ENCODE measurements at places on chromosomes 3 and 15.

- no peak for DNase-seq
These were observed 154.9 kb downstream of the CDIN1 start for GRCh38 chr15:36734366-36734765.

DNA sequence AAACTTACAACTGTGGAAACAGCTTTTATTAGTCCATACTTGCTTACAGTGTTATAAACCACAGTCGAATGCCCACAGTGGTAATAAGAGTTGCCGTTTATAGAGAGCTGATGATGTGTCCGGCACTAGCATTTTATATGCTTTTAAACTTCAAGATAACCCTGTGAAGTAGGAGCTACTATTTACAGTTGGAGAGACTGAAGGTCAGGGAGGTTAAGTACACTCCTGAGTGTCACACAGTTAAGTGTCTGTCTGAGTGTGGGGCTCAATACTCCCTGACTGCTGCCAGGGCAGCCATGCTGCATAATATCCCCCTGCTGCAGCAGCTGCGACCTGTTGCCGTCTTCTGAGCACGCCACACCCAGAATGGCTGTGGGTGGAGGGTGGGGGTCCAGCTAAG, 89.9 kb upstream of the TNFAIP8L3 start:
- no peak for DNase-seq

GRCh38 chr15:65642594-65642993, 20.9 kb downstream of the SLC24A1 start:
- DNase-seq, result no peak

- no peak for DNase-seq
These were observed 116.4 kb upstream of the TOPAZ1 start for GRCh38 chr3:44125246-44125645.

GRCh38 chr3:186258968-186259367, 103.1 kb downstream of the DGKG start:
- no peak for DNase-seq

DNA sequence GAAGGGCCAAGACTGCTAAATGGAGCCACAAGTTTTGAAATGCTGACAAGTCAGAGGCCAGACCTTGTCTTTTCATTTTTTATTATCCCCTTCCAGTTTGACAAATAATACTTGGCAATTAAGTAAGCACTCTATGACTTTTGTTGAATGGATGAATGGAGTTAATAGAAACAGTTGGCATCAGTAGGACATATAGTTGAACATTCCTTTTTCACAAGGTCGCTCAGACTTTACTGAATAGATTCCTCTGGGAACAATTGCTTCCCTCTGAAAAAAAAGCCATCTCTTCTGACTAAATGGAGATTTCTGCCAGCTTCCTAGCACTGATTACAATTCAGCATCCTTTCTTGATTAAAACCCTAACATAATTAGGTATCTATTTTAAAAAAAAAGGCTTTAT, 53.2 kb downstream of the TRA2B start:
- no peak for DNase-seq

DNA sequence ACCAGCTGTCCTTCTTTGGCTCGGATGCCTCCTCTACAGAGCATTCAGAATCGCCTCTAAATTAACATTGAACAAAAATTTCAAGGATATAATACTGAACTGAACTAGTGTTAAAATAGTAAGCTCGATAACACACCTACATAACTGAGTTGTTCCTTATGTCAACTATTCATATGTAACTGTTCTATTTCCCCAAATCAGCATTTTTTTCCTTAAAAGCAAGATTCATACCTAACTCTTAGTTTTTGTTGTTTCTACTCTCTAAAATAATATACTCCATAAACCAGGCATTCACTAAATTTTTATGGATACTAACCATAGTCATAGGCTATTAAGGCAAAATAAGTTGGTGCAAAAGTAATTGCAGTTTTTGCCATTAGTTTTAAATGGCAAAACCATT, 32.7 kb upstream of the OSTN start:
- no peak for DNase-seq

DNA sequence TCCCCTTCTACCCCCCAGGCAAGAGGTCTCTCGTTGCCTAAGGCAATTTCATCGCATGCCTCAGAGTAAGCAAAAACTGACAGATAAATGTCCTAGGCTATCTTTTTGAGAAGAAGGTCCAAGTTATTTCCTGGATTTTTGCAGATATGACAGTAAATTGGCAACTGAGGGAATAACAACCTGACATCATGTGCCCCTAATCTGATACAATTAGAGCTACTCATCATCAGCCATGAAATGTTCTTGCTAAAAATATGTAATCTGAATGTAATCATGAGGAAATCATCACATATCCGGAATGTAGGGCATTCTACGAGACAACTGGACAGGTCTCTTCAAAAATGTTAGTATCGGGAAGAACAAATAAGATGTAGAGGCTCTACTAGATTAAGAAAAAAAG, 44.1 kb downstream of the TNIK start:
- DNase-seq, result no peak

- DNase-seq, result no peak
These were observed 44.0 kb downstream of the ANAPC13 start for GRCh38 chr3:134441821-134442220.

GRCh38 chr15:27328608-27329007, 357.6 kb downstream of the GABRG3 start:
- no peak for DNase-seq

DNA sequence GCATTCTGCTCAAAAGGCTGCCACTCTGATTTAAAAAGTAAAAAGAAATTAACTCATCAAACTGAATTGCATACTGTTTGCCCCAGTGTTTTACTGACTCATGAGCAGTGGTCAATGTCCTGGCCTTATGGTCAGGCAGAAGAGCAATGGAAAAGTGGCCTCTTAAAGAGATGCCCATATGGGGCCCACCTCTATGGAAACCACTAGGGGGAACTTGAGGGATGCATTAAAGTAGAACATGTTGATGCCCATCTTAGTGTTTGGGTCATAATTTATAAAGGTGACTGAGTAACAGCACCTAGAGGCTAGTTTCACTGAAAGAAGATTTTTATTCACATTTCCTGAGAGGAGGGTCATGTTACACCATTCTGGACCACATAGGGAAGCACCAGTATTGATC, 66.5 kb upstream of the RNU6-1 start:
- no peak for DNase-seq

DNA sequence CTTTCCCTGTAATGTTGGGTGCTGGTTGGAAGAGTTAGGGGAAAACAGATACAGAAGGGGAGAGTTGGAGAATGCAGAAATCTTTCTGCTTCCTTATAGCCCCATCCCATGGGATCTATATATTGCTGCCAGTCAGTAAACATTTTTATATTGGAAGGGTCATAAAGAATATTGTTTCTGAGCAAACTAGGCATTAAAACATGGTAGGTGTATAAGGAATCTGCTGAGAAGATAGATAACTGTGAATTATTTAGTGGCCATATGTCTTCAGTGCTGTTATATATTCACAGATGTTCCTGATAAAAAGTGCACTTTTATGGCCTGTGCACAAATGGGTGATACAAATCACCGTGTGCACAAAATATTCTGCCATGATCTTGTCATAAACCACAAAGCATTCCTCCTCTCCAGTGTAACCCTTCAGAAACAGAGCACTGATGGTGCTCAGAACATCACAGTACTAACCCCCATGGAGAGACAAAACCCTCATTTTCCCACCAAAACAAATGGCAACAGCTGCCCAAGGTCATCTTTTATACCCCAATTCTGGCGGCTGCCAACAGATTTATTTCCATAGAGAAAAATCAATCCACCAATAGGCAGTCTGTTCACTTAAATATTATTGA, 269.3 kb downstream of the SLC9A9 start:
- DNase-seq, result no peak

- no peak for DNase-seq
These were observed 9.7 kb upstream of the CHST2 start for GRCh38 chr3:143109861-143110260.

GRCh38 chr3:107958146-107958545, 132.7 kb downstream of the CD47 start:
- DNase-seq, result no peak

DNA sequence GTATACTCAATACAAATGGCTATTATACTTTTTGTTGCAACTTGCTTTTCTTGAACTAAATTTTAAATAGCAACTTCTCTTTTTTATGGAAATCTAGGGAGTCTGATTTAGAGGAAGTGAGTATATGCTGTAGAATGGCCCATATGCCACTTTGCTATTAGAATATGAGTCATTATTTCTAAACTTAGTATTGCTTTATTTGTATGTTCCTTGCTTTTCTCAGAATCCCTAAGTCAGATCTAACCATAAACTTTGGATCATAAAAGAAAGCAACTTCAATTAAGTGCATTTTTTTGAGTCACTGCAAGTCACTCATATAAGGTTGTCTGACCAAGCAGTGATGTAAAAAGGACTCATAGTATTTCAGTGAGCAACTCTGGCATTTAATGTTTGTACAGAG, 17.5 kb upstream of the SPTSSB start:
- DNase-seq, result no peak

DNA sequence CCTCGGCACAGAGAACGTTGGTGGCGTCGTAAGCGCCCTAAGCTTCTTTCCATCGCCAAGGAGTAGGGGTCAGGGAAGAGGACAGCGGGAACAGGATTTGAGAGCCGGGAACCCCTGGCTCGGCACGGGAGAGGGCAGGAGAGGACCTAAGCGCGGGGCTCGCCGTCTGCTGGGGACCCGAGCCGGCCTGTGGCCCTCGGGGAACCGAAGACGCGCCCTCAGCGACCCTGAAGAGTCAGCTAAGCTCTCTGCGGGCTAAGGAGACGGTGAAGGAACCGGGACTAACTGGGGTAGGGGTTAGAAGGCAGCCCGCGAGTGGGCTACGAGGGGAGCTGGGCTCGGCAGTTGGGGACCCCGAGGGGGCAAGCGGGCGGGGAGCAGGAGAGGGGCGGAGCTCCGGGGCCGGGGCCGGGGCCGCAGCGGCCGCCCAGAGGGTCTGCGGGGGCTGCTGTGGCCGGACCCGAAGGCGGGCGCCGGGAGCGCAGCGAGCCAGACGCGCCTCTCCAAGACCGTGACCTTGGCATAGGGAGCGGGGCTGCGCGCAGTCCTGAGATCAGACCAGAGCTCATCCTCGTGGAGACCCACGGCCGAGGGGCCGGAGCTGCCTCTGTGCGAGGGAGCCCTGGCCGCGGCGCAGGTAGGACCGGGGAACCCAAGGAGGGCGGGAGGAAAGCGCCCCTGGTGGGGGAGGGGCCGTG, 574 bp downstream of the CASR start:
- DNase-seq, result no peak

- no peak for DNase-seq
These were observed 14.7 kb downstream of the CCR1 start for GRCh38 chr3:46193436-46193835.

DNA sequence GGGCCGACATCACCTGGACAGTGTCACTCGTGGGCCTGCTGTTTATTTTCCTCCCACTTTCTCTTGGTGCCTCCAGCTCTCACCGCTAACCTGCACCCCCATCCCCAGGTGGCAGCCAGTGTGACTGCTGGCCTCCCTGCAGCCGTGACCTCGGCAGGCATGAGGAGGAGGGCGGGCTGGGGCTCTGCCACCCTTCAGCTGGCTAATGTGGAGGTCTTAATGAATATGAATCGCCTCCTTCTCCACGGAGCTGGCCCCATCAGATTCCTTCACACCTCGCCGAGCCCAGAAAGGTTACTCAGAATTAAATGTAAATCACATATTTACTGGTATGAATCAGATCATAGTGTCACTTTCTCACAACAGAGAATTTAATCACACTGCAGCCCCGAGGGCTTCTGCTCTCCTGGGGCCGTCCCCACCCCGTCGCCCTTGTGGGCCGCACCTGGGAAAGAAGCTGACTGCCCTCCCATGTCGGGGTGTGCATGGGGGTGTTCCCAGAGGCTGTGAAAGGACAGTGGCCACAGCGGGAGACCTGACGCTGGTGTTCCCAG, 171.1 kb upstream of the TLE3 start:
- DNase-seq, result no peak

- DNase-seq, result no peak
These were observed 82.2 kb upstream of the GOLGA8B start for GRCh38 chr15:34665498-34666116.

- DNase-seq, result no peak
These were observed 158.8 kb upstream of the IQSEC1 start for GRCh38 chr3:13231781-13232666.

DNA sequence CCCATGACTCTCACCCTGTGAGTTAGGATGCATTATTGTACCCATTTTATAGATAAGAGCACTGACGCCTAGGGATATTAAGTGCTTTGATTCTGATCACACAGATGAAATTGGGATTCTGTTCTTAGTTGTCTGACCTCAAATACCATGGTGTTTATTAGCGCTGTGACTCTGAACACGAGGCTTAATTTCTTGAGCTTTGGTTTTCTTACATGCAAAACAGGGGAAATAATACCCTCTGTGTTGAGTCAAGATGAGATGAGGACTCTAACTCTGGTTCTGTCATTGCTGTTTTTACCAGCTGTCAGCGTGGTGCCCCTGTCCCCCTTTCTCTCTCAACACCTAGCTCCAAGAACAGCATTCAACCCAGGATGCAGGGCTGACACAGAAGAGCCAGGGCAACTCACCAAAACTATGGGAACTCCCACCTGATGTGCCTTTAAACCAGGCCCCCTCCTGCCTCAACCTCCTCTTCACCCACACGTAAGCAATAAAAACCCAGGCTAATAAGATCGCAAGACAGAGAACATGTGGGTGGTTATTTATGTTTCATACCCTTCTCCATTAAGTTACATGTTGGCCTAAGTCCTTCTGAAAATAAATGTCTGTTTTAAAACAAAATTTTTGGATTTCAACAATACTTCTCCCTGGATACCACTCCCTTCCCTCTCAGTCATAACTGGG, 100.1 kb upstream of the SPATA12 start:
- DNase-seq, result no peak

GRCh38 chr15:59953392-59953883, 50.7 kb upstream of the FOXB1 start:
- DNase-seq, result no peak

- DNase-seq, result no peak
These were observed 1.3 kb downstream of the SPSB4 start for GRCh38 chr3:141052201-141053069.

- DNase-seq, result no peak
These were observed 168.4 kb upstream of the MLF1 start for GRCh38 chr3:158402590-158402989.

GRCh38 chr15:71390096-71390495, 274.8 kb downstream of the THSD4 start:
- no peak for DNase-seq

GRCh38 chr3:23830869-23831484, 25.2 kb downstream of the UBE2E1 start:
- no peak for DNase-seq

DNA sequence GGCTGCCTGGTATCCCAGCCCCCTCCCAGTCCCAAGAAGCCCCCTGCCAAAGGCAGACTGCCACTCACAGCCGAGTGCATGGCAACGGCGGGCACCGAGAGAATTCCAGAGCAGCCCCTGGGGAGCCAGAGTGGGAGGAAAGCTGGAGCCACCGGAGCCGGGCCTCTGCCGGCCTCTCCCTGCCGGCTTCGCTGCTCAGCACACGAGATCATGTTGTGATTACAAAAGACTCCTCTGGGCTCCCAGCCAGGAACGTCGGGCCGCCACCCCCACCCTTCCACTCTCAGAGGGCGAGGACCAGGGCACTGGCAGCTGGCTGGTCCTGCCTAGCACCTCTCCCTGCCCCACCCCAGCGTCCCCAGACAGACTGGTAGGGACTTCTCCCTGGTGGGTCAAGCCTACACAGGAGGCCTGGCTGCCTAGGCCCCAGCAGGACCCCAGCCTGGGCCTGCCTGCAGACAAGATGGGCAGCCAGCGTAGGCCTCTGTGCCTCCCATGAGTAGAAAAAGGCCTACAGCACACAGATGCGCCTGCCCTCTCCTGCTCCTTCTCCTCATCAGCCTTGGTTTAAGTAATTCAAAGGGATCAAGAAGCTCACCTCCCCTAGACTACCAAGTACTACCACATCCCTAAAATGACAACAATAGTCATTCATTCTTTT, at the start of gene CCDC9B:
CCDC9B (minus strand) TSS at position 200 of the 661 bp plus-strand sequence; CDS start at position 80, 120 bp downstream.
- no peak for DNase-seq

All from activated CD4-positive, CD25-positive, alpha-beta regulatory T cell treated with anti-CD3 and anti-CD28 coated beads, Interleukin-2, amount 50 U/mL, for 72 hours (primary cell).